Endothelial cell of umbilical vein (primary cell): ENCODE measurements at places on chromosomes 7 and 10. TPM values are rescaled to one million over a fixed set of nuclear protein-coding genes. Genes with fewer than 3 reads are reported as not detected.

DNA sequence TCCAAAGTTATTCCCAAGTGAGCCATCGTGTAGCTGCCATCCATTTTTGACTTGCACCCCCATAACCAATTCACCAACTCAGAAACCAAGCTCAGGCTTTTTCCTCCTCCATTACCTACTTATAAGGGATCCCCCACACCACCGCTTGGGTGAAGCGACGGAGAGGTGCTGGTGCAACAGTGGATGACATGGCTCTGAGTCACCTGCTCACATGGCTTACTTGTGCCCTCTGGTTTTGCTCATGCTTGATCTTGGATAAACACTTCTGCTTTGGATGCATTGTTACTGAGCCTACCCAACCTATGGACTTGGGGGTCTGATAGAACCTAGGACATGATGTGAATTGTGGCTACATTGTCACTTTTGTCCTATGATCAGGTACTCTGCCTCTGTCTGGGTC lies 12.0 kb upstream of the AKR1B1 start:
- DNase-seq = no peak
- no peaks in the 10 kb centered on the region for H3K27me3 ChIP-seq
- no peak overlapping the region for H3K4me3 ChIP-seq
- H3K36me3 ChIP-seq = no peaks in the 10 kb centered on the region
- peaks cover 4% of the 10 kb centered on the region for H3K4me1 ChIP-seq

GRCh38 chr10:50469778-50470193 lies 154.0 kb downstream of the SGMS1 start:
- H3K36me3 ChIP-seq = no peaks in the 10 kb centered on the region
- H3K4me3 ChIP-seq = no peak overlapping the region
- no peaks in the 10 kb centered on the region for H3K27me3 ChIP-seq
- no peaks in the 10 kb centered on the region for H3K4me1 ChIP-seq

DNA sequence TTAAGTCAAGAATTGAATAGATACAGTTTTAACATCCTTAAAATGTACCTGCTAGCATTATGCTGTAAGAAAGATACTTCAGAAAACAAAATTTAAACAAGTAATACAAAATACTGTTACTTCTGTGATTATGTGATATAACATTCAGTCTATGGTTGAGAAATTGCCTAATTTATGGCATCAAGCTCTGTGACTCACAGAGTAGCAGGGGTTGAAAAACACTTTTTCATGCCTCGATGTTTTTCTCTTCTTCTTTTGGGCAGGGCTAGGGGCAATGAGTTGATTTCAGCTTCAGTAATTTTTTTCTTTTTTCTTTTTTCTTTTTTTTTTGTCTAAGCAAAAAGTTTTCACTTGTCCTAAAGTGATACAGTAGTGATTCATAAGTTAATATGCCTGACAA lies 209.2 kb downstream of the MBL2 start:
- H3K4me1 ChIP-seq = peaks cover 14% of the 10 kb centered on the region
- H3K27ac ChIP-seq = no peak overlapping the region
- H3K27me3 ChIP-seq = no peaks in the 10 kb centered on the region
- no peak for DNase-seq
- H3K4me3 ChIP-seq = no peak overlapping the region
- H3K36me3 ChIP-seq = no peaks in the 10 kb centered on the region

H2BK1 gene
- total RNA-seq = not detected in 2 replicates

DNA sequence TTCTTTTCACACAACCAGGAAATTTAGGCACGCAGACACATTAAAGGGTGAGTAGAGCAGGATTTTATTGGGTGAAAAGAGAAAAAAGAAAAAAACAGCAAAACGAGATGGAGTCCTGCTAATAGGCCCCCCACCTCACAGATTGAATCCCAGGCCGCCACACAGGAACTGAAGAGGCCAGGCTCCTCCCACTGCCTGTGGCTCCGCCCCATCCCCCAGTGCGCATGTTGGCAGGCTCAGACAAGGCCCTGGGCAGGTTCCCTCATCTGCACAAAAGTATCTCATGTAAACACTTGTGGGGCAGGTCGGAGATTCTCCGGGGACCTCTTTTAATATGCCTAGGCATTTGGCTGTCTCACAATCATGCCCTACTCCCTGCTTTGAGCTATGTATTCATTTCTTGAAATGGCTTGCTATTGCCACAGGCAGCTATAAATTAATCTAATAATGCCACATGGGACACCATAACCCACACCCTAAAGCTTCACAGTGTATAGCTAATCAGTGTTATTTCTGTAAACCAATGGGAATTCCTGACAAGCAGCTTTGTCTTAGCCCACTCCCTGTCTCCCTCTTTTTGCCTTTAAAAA lies 76.2 kb upstream of the KIF5B start:
- peaks cover 16% of the 10 kb centered on the region for H3K4me1 ChIP-seq
- H3K36me3 ChIP-seq = no peaks in the 10 kb centered on the region
- DNase-seq = no peak
- H3K27ac ChIP-seq = no peak overlapping the region
- no peak overlapping the region for H3K4me3 ChIP-seq
- peaks cover 2% of the 10 kb centered on the region for H3K27me3 ChIP-seq

DKK1 gene
- total RNA-seq = 184 and 200 TPM in 2 replicates

DNA sequence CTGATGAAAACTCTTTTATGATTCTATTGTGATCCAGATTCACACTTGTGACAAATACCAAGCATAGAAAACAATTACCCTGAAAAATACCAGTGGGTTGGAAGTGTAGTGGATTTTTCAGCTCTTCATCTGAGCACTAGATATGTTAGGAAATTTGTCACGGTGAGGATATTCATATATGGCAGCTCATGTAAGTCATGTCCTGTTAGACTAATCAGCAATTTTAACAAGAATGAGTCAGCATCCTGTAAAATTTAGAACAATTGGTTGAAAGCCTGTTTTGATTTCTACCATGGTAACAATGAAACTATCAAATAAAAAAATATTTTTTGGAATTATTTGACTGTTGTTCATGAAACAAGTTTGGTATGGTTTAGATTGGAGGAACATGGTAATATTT lies 334.3 kb downstream of the CACNA2D1 start:
- H3K27ac ChIP-seq = peak overlapping the region; percentile 94
- no peaks in the 10 kb centered on the region for H3K36me3 ChIP-seq
- peaks cover 27% of the 10 kb centered on the region for H3K4me1 ChIP-seq

DIP2C gene
- 10.1 and 10.7 TPM in 2 replicates for total RNA-seq

- peaks cover 20% of the 10 kb centered on the region for H3K36me3 ChIP-seq
- H3K27me3 ChIP-seq = no peaks in the 10 kb centered on the region
- H3K4me3 ChIP-seq = no peak overlapping the region
- DNase-seq = no peak
- no peaks in the 10 kb centered on the region for H3K4me1 ChIP-seq
Measured at GRCh38 chr10:94353336-94353735, 9.4 kb downstream of the NOC3L start.

DNA sequence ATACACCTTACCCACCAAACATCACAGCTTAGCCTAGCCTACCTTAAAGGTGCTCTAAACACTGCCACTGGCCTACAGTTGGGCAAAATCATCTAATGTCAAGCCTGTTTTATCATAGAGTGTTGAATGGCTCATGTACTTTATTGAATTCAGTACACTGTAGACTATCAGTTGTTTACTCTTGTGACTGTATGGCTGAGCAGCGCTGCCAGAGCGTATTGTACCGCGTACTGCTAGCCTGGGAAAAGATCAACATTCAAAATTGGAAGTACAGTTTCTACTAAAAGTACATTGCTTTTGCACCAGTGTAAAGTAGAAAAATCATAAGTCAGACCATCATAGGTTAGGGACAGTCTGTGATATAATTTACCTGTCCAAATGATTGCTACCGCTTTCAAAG lies 226.8 kb downstream of the PRPF18 start:
- no peaks in the 10 kb centered on the region for H3K27me3 ChIP-seq
- H3K27ac ChIP-seq = no peak overlapping the region
- DNase-seq = no peak
- peaks cover 65% of the 10 kb centered on the region for H3K4me1 ChIP-seq

DNA sequence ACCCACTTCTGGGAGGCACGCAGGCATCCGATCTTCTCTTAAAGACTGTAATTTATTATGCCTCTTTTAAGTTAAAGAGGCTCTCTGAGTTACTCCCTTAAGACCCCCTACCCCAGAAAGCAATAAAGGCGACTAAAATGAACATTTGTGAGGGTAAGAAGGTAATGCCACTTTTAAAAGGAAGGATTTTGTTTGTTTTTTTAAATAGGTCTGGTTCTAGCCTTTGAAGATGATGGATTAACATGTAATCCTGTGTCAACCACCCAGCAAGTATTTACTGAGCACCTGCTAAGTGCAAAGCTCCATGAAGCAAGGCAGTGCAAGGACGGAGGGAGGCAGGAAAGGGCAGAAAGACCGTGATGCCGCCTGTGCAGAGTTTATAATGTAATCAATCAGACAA lies 26.1 kb downstream of the SH3PXD2A start:
- H3K4me1 ChIP-seq = peaks cover 5% of the 10 kb centered on the region
- DNase-seq = no peak
- no peaks in the 10 kb centered on the region for H3K27me3 ChIP-seq
- H3K36me3 ChIP-seq = no peaks in the 10 kb centered on the region
- H3K4me3 ChIP-seq = no peak overlapping the region
- H3K27ac ChIP-seq = no peak overlapping the region

DNA sequence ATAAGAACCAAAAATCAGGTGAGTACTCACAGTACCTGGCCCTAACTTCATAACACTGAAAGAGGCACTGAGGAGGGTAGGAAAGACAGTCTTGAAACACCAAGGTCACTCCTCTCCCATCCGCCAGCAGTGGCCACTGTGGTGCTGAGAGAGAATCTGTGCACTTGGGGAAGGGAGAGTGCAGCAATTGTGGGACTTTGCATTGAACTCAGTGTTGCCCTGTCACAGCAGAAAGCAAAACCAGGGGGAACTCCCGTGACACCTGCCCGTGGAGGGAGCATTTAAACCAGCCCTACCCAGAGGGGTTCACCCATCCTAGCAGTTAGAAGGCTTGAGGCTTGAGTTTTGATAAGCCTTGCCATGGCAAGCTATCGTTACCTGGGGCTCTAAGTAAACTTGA lies 35.2 kb upstream of the MAP3K8 start:
- H3K27ac ChIP-seq = no peak overlapping the region
- no peaks in the 10 kb centered on the region for H3K36me3 ChIP-seq
- H3K27me3 ChIP-seq = peaks cover 22% of the 10 kb centered on the region
- no peak for DNase-seq

GRCh38 chr7:116086547-116087045 lies 56.0 kb upstream of the TFEC start:
- no peak overlapping the region for H3K4me3 ChIP-seq
- no peaks in the 10 kb centered on the region for H3K36me3 ChIP-seq

LRRC4 gene
- total RNA-seq = 3.8 and 7.1 TPM in 2 replicates

DNA sequence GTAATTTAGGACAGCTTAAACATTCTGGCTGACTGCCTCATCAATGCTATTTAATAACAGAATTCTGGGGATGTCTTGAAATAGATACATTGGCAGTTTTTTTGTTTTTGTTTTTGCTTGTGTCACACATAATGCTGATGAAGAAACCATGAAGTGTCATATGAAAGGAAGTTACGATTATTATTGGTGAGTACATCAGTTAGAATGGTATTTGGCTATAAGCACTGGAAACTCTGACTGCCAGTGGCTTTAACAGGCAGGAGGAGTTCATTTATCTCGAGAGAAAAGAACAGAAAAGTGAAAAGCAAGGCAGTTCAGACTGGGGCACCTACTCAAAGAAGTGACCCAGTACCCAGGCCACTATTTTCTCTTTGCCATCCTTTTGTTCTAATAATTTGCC lies 18.1 kb downstream of the LSM8 start:
- no peak overlapping the region for H3K27ac ChIP-seq
- H3K27me3 ChIP-seq = no peaks in the 10 kb centered on the region
- DNase-seq = no peak
- H3K4me3 ChIP-seq = no peak overlapping the region
- no peaks in the 10 kb centered on the region for H3K36me3 ChIP-seq
- no peaks in the 10 kb centered on the region for H3K4me1 ChIP-seq

LBX1 gene
- not detected in 2 replicates for total RNA-seq

IL2RA gene
- total RNA-seq = not detected in 2 replicates

DNA sequence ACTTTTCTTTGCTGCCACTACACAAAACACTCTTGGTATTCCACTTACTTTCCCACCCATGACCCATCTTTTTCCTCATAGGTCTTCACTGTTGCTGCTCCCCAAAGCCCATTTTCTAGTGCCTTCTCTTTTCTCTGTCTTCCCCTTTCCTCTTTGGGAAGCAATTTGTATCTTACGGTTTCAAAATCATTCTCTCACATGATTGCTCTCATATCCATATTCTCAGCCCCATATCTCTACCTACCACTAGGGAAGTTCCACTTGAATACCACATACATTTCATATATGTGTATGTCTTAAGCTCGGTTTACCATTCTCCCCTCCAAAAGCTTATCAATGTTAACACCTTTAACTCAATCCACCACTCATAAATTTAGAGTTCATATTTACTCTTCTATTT lies 3.2 kb upstream of the UBE2D1 start:
- H3K27ac ChIP-seq = no peak overlapping the region
- H3K27me3 ChIP-seq = peaks cover 18% of the 10 kb centered on the region
- DNase-seq = no peak
- no peak overlapping the region for H3K4me3 ChIP-seq

ERV3-1 gene
- total RNA-seq = 28.4 and 44.6 TPM in 2 replicates

TAC1 gene
- total RNA-seq = not detected in 2 replicates

GRCh38 chr7:141550386-141551093 lies 670 bp upstream of the AGK start:
- peaks cover 13% of the 10 kb centered on the region for H3K4me1 ChIP-seq
- peaks cover 3% of the 10 kb centered on the region for H3K36me3 ChIP-seq
- H3K27ac ChIP-seq = peak overlapping the region; percentile 18
- no peaks in the 10 kb centered on the region for H3K27me3 ChIP-seq
- H3K4me3 ChIP-seq = peak overlapping the region; percentile 82

DNA sequence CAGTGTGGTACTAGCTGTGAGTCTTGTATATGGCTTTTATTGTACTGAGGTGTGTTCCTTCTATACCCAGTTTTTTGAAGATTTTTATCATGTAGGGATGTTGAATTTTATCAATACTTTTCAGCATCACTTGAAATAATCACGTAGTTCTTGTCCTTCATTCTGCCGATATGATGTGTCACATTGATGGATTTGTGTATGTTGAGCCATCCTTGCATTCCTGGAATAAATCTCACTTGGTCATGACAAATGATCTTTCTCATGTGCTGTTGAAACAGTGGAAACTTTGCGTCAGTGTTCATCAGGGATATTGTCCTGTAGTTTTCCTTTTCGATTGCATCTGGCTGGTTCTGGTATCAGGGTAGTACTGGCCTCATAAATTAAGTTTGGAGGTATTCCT lies 7.1 kb upstream of the PRKAR1B start:
- H3K36me3 ChIP-seq = no peaks in the 10 kb centered on the region
- H3K27ac ChIP-seq = no peak overlapping the region
- H3K27me3 ChIP-seq = no peaks in the 10 kb centered on the region
- H3K4me1 ChIP-seq = no peaks in the 10 kb centered on the region
- no peak overlapping the region for H3K4me3 ChIP-seq
- no peak for DNase-seq

NYAP1 gene
- total RNA-seq = 2.0 and 2.8 TPM in 2 replicates

- no peak overlapping the region for H3K27ac ChIP-seq
- H3K4me1 ChIP-seq = peaks cover 10% of the 10 kb centered on the region
- no peaks in the 10 kb centered on the region for H3K36me3 ChIP-seq
- no peaks in the 10 kb centered on the region for H3K27me3 ChIP-seq
- no peak for DNase-seq
- H3K4me3 ChIP-seq = no peak overlapping the region
Measured at GRCh38 chr7:93115796-93116195, 2.0 kb downstream of the SAMD9 start.
